CD4-positive, alpha-beta T cell treated with Interleukin-4 for 1 hour (primary cell): ENCODE measurements at places on chromosomes 5 and 9.

DNA sequence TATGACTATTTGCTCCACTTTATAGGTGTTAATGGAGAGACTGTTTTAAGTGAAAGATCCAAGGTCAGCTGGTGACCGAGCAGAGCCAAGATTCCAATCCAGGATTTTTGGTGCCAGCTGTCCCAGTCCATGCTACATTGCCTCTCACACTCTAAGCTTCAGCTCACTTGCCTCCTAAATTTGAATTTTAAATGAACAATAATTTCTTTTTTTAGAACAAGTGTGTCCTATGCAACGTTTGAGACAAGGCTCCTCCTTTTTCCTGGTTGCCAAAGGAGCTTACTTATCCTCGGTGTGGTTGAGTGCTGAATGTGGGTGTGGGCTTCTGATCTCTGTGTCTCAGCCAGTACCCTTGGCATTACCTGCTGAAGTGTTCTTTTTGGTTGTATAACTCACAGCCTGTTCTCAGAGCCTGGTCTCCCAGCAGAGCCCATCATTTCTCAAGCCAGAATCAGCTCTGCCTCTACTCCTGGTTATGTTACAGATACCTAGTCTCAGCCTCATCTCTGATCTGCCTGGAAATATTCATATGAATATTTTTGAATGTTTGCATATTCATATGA, 4.0 kb upstream of the PRRC1 start:
- no peak for DNase-seq

- no peak for DNase-seq
Measured at GRCh38 chr9:121987314-121987713, 105.8 kb downstream of the TTLL11 start.

GRCh38 chr9:38042626-38043357, 26.2 kb downstream of the SHB start:
- no peak for DNase-seq

- DNase-seq, result no peak
Measured at GRCh38 chr9:114503009-114503408, 2.3 kb downstream of the WHRN start.

DNA sequence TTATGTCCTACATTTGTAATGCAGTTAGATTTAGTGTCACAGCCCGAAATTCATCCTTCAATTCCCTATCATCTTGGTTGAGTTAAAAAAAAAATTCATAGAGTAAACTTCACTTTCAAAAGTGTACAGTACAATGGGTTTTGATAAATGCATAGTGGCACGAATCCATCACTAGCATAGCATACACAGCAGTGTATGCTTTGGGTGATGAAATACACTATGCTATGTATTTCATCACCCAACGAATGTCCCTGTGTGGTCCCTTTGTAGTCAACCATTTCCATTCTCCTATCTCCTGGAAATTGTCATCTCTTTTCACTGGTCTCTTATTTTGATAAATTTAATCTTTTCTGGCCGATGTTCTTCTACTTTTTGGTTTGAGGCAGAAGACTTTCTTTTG, 129.4 kb upstream of the BASP1 start:
- DNase-seq, result no peak
